ENCODE measurements at places on chromosomes 2 and 18.
A peak's percentile ranks its signal among the peaks of the same experiment; 100 is the strongest.

GRCh38 chr2:9736021-9736420, 105.2 kb upstream of the YWHAQ start:
- DNase-seq = peak; percentile 40

GRCh38 chr2:218880102-218880858, at the start of gene WNT10A:
WNT10A (plus strand) TSS chr2:218880852; CDS start chr2:218880996, 144 bp downstream.
- peak; percentile 90 for DNase-seq

DNA sequence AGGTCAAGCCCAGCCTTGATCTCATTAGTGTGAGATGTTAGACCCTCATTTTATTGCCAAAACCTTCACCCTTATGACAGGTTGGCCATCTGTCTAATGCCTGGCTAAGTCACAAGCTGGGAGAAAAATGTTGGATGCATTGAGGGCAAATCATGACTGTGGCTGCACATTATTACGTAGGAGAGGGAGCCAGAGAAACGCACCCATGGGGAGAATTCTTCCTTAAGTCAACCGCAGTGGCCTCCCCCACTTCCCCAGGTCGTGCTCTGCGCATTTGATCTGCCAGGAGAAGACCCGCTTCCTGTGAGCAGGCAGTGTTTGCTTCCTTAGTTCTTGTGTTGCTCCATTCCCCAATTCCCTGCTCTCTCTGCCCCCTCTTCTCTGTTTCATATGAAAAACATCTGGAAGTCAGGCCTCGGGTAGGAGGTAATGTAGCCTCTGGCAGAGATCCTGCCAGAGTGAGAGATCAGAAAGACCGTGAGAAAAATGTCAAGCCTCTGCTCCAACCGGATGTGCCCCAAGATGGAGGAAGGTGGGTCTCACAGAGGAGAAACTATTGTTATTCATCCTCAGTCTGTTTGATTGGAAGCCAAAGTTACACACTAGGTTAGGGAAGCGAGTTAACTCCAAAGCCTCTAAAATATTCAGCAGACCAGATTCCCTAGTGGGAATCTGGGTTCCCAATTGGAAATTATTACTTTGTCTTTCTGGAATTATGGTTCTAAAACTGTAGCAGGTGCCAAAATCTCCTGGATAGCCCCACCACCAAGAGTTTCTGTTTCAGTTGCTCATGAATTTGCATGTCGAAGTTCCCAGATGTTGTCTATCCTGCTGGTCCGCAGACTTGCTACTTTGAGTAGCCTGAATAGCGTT, 144.3 kb upstream of the PELI1 start:
- DNase-seq = no peak

DNA sequence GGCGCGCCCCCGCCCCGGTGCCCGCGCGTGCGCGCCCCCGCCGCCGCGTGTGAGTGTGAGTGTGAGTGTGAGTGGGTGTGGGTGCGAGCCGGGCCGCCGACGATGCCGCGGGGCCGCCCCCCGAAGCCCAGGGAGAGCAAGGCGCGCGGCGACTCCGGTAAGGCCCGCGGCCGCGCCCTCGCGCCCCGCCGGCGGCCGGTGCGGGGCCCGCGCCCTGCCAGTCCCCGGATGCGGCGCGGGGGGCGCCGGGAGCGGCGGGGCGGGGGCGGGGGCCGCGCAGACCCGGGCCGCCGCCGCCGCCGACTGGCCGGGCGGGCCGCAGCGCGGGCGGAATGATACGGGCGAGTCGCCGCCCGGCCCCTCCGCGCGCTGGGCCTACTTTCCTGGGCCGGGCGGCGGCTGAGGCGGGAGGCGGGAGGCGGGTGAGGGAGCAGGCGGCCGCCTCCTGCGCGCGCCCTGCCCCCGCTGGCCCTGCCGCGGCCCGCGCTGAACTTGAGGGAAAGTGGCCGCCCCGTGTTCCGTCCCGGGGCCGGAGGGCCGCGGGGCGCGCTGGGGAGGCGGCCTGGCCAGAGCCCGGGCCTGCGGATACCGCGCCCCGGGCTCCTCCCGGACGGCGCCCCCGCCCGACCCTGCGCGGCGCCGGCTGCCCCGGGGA, at the start of gene ZNF236:
Gene ZNF236 (plus strand): TSS at position 52 of the 655 bp plus-strand sequence. CDS start 51 bp downstream, at position 103.
- peak; percentile 81 for DNase-seq

DNA sequence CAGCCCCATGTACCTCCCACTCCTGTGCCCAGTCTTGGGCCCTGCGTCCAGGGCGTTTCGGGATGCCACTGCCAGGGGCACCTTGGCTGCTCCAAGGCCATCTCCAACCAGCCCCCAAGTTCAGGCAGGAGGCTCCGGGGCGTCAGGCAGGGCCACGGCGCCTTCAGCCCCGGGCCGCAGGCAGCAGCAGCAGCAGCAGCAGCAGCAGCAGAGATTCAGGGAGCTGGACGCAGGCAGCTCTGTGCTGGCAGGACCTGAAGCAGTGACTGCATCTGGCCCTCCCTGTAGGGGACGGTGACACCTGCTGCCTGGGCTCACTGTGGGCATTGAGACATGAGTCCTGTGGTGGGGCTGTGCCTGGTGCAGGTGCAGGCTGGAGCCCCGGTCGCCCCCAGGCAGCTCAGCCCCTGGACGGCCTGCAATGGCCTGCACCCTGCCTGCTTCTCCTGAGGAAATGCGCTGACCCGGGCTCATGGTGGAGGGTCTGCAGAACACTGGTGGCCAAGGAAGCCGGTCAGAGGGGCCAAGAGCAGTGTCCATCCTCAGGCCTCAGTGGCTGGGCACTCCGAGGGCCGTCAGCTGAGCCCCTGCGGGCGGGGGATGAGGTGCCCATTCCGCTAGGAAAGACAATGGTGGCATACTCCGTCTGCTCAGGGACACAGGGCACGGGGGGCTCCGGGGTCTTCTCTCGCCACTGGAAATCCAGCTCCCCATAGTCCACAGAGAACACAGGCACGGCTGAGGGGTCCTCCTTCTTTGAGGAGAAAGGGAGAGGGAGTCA, 8.0 kb downstream of the PDCD1 start:
- no peak for DNase-seq

GRCh38 chr2:6948677-6949351, 31.6 kb downstream of the RNF144A start:
- no peak for DNase-seq

GRCh38 chr2:150085478-150085877, 402.0 kb downstream of the RND3 start:
- no peak for DNase-seq

- DNase-seq = no peak
Measured at GRCh38 chr2:144426981-144427479, 92.9 kb downstream of the ZEB2 start.

GRCh38 chr18:48929941-48930713, 20.6 kb downstream of the SMAD7 start:
- DNase-seq = no peak

DNA sequence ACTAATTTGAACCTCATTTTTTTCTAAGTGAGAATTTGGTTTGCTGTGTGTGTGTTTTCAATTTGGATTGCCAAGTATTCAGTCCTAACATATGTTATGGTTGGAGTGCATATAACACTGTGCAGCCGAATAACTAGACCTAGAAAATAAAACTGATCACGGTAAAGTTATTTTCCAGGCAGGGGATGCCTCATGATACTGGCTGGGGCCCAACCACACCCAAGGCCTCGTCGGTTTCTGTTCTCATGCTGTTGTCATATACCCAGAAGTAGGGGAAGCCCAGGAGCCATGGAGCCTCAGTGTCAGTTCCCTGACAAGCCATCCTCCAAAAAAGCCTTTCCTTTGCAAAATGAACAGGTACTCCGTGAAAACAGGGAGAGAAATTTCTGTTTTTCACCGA, 160.2 kb downstream of the GBX2 start:
- no peak for DNase-seq

DNA sequence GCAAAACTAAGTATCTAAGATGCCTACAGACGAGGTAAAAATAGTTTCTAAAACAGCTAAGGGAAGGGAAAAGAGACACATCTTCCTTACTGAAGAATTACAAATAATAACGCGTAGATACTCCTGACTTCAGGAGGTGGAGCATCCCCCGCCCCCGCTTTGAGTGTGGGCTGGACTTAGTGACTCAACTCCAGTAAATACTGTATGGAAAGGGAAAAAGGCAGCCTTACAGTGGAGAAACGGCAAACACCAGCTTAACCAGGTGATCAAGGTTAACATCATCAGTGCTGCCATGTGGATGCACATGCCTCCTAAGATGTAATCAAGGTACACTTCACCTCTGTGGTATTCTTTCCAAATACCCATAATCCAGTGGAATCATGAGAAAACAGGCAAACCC, 47.9 kb downstream of the HADHB start:
- no peak for DNase-seq

GRCh38 chr2:172972005-172972619, 103.5 kb upstream of the MAP3K20 start:
- peak; percentile 67 for DNase-seq

DNA sequence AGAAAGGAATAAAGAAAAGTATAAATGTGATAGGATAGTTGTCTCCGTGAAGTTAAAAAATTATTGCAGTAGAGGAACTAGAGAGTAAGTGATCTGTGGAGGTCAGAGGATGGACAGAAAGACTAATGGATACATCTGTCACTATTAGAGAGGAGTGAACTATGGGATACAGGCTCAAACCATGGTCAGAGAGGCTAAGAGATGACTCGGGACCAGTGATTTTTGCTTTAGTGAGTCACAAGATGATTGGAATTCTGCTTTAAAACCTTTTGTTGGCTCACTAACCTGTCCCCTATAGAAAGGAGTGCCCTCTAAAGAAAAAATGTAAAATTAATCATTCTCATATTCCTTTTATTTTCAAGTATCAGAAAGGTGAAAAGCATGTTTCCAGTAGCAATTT, 30.3 kb downstream of the ALMS1 start:
- DNase-seq = no peak

DNA sequence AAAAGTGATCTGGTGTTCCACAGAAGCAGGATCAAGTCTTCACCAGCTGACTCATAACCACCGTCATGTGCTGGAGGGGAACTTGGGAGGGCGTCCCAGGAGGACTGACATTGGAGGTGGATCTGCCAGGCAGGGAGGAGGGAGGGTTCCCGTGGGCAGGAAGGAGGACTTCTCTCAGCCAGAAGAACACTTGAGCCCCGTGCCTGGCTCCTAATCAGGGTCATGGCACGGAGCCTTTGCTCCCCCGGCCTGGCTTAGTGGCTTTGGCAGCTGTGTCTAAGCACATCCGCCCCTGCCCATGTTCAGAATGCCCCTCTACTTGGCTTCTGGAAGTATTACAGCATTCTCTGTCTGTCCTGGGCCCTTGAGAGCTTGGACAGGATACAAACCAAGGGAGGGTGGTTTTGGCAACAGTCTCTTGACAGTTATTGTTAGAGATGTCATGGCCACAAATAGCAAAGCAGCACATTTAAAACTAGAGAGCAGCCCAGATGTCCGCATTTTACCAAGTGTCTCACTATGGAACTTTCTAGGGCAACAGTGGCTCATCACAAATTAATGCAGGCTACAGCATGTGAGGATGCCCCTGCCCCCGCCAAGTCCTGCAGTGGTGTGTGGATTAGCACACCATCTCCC, 11.5 kb downstream of the PPP1R7 start:
- no peak for DNase-seq

DNA sequence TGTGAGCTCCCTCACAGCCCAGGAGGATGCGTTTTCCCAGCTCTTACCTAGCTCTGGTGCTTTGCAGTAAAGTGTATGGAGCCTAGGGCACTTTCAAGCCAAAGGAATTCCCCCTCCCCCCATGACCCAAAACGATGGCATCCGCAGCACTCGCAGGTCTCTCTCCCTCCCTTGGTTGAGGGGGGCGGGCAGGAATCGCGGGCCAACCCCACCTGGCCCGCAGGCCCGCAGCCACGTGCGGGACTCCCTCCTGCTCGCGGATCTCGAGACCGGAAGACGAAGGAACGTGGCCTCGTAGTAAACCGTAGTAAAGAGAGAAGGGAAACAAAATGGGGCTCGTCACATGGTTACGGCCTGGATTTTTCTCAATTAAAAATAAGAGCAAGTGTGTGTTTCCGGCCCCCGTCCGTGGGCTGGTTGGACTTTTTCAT, 8.5 kb downstream of the IRS1 start:
- DNase-seq = no peak

DNA sequence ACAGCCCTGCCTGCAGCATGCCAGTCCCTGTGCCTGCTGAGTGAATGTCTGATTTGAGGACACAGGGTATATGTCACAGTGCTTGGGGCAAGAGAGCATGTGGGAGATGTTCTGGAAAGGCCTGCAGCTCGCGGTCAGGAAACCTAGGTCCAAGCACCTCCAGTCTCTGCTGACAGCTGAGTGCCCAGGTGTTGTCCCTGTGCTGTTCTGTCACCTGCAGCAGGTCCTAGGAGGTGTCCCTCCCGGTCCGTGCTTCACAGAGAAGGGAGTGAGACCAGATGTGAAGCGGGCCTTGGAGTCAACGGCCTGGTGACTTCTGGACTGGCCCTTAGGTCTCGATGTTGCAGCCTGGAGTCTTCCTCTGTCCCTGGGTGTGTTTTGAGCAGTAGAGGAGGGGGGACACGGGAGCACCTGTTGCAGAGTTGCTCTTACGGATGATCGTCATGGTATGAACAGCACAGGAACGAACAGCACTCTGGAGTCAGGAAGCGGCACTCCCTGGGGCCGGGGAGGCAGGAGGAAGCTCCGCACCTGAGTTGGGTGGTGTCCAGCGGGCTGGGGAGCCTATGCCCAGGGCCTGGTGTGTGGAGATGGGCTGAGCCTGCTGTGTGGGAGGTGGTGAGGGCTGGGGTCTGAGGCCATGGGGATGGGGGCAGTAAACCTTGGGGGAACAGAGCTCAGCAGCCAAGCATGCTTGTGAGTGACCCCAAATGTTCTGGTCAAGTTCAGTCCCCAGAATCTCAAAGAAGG, 21.6 kb upstream of the ARHGEF4 start:
- no peak for DNase-seq

DNA sequence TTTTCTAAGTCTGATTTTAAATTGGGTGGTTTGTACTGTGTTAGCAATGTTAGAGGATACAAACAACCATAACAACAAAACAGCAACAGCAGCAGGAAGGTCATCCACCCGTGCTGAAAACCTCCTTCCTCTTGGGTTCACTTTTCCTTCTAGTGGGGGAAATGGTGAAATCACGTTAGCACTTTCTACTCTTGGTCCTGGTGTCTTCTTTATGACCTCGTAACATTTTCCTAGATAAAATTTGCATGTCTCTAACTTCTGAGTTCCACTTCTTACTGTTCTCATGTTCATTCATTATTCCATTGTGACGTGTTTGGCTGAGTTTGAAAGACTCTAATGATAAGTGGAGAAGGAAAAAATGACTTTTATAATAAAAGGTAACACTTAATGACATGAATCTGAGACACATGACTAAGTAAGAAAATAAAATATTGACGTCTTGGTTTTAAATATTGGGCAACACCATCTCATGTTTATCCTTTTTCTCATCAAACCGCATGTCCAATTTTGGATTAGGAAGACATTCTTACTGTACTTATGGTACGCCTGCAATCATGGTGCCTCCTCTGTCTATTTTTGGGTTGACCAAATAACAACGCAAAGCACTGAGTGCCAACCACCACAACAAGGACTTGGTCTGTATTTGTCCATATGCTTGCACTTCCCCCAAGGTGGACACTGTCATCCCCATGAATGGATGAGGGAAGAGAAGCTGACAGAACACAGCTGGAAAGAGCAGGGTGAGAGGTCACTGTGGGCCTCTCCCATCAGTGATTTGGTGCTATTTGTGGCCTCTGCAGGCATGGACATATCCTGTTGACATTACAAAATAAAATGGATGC, 25.7 kb upstream of the IL1R1 start:
- DNase-seq = no peak
